ENCODE measurements at places on chromosomes 2 and 18.

- no peak for DNase-seq
Observed at GRCh38 chr18:57294547-57294946, 57.8 kb upstream of the ST8SIA3 start.

- DNase-seq: no peak
Observed at GRCh38 chr2:176159663-176160250, 2.6 kb downstream of the HOXD3 start.

- no peak for DNase-seq
Observed at GRCh38 chr2:100071335-100072043, 70.9 kb downstream of the AFF3 start.

- no peak for DNase-seq
Observed at GRCh38 chr2:147374423-147374811, 470.4 kb upstream of the ACVR2A start.

DNA sequence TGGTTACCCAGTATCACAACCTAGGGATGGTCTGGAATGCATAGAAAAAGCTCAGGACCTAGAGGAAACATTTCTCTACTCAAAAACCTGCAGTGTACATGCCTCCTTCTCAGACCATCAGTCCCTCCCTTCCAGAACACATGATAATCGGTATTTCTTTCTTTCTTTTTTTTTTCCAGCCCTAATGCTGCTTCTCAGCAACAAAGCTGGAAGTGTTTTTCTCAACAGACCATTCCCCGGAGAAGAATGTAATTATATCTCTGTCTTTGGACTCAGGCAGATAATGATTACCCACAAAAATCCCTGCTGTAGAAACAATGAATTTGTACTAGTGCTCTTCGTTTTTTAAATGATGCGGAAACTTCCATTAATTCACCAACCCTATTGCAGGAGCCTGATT, 44.1 kb upstream of the NDUFV2 start:
- DNase-seq: no peak

GRCh38 chr2:39706312-39706711, 40.6 kb downstream of the TMEM178A start:
- no peak for DNase-seq

DNA sequence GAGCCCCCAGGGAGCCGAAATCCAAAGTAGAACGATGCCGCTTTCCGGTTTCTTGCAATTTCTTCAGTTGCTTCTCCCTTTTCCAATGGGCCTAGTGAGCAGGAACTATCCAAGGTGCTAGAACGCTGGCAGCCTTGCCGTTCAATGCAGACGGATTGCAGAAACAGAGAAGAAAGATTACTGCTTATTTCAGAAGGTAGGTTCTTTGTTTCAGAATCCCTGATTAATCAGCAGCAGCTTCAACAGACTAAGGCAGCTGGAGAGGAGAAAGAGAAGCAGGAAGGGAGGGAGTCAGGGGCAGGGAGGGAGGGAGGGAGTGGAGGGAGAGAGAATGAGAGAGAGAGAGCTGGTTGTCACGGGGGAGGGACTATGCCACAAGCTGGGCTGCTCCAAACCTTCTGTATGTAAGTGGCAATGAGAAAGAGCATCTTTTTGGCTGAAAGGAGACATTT, 576 bp downstream of the NYAP2 start:
- DNase-seq: no peak

DNA sequence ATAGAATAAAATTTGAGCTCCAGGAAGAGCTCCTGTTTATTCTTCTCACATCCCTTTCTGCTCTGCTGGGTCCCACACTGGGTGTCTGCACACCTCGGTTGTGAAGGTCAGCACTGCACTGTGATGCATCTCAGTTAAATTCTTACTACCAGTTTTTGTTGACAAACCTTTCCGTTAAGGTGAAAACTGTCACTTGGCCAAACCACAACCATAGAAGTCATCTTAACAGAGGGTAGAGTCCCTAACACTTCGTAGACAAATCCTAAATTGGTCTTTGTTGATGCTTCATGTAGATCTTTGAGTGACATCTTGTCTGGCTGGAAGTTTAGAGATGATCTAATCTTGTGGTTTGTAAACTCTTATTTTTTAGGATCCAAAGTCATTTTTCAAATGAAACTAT, 167.4 kb upstream of the MAP3K20 start:
- no peak for DNase-seq

DNA sequence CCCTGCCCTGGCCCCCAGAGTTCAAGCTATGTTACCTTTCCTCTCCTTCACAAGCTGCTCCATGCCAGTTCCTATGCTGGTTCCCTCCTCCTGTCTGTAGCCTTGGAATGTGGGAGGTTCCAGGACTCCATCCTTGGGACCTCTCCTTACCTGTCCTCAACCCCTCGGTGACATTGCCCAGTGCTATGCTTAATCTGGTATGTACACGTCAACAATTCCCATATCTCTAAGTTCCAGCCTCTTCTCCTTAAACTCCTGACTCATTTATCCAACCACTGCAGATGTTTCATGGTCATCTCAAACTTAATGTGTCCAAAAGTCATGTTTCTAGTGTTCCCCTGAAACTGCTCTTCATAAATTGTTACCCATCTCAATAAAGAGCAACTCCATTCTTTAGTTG, 160.8 kb downstream of the TNS1 start:
- DNase-seq: no peak

GRCh38 chr2:60679036-60679780, 76.9 kb upstream of the PAPOLG start:
- DNase-seq: no peak

DNA sequence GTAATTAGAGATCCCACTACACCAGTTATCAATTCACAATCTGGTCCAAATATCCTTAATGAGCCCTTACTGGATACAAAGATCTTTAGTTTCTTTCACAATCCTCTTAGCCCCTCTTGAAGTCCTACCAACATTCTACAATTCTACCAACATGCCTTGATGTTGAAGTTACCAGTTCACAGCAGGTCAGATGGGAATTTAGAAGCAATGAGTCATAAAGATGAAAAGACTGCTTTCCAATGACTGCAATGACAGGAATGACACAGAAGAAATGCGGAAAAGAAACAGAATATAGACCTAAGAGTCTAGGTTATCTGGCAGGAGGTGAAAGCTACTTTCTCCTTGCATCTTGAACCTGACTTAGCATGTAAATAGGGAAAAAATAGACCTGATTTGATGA, 24.5 kb downstream of the RTTN start:
- no peak for DNase-seq

DNA sequence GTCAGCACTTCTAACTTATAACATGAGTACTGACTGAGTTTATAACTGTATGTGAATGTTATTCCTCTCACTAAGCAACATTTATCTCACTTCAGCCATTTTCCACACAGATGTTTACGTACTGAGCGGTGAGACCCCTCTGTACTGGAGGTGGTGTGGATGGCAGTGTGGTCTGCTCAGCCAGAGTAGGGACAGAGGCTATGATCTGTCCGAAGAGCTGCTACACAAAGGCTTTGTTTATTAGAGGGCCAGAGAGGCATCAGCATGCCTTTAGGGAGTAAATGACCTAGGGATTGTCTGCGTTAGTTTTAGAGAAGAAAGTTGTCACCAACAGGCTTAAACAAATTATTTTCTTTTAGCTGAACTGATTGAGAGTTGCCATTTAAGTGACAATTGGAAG, 23.2 kb upstream of the TACR1 start:
- DNase-seq: no peak

- DNase-seq: no peak
Observed at GRCh38 chr2:86221066-86221684, 21.9 kb downstream of the MRPL35 start.

GRCh38 chr2:168825126-168825525, 22.7 kb downstream of the NOSTRIN start:
- no peak for DNase-seq

DNA sequence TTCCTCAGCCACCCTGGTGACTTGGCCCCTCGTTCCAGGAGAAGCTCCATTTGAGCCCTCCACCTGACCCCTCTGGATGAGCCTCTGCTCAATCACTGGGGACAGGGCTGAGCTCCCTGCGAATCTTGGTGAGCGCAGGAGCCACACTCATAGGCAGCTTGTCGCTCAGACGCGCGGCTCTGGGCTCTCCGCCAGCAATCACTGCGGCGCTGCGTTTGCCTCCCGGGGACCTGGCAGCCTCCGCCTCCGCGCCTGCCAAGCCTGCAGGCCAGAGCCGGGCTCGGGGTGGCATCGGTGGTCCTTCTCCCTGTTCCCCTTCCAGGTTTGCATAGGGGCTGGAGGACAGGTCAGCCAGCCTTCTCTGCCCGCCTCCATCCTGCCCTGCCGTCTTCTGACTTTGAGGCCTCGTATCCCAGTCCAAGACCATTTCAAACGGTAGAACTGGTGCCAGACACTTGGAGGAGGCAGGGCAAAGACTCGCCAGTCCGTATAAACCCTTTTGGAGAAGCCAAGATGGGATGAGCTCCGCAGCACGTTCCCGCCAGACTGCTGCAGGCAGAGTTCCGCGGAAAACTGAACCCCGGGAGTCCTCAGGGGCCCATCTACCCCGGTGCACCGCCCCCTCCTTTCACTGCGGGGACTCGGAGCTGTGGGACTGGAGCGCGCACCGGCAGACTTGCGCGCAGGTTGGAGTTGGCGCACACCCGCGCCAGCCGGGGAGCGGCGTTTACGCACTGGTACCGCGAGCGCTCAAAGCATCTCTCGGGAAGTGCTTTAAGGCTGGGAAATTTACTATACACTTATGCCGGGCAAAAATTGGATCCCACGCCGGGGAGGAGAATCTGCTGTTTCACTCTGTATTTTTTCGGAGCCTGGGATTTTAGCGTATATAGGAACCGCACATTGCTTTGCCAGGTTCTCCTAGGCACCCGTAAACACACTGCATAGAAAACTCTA, 1.1 kb upstream of the TACR1 start:
- DNase-seq: no peak

- DNase-seq: no peak
Observed at GRCh38 chr18:28469946-28470345, 293.0 kb upstream of the CDH2 start.

GRCh38 chr18:79553154-79553553, 126.4 kb upstream of the CTDP1 start:
- DNase-seq: no peak

- no peak for DNase-seq
Observed at GRCh38 chr2:70688427-70688826, 79.6 kb downstream of the ADD2 start.

DNA sequence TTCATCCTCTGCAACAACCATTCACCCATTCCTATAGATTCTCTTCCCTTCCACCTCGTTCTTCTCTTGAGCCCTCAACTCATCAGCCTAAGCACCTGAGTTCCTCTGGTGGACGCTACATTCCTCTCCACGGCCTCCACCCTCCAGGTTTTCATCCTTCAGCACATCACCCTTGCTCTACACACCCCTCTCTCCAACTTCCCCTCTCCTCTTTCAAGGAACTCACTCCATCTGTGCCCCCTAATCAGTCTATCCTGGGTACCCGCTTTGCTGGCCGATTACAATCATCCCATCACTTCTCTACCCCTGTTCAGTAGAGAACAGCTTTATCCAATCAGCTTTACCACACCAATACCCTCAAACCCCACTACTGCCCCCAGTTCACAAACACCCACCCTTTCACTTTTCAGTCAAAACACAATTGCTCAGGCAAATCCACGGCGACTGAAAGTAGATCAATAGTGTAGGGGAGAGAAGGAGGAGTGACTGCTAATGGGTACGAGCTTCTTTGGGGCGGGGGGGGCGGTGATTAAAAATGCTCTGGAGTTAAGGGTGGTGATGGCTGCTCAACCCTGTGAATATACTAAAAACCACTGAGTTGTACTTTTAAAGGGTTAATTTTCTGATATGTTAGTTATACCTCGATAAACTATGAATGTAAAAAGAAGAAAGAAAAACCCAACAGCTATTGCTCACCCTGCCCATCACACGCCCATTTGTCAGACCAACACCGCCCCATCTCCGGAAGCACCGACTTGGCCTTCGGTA, 857 bp downstream of the DYM start:
- DNase-seq: peak; percentile 26

- no peak for DNase-seq
Observed at GRCh38 chr2:178306352-178307073, 112.2 kb downstream of the OSBPL6 start.

GRCh38 chr2:25419678-25420242, 78.0 kb upstream of the DNMT3A start:
- no peak for DNase-seq

GRCh38 chr2:109178968-109179367, 50.0 kb downstream of the SH3RF3 start:
- DNase-seq: no peak

Data from activated gamma-delta T cell treated with Interleukin-2 at 50 U/mL for 16 hours (primary cell).